ENCODE measurements at places on chromosomes 11 and 22. TPM values are rescaled to one million over a fixed set of nuclear protein-coding genes. Genes with fewer than 3 reads are reported as not detected.

Gene MUC5AC
- 0.20 TPM for total RNA-seq

Gene PARVB
- 4.5 TPM for total RNA-seq

Gene XKR3
- not detected for total RNA-seq

Gene THY1
- total RNA-seq: 6.6 TPM

Gene OR8U1
- not detected for total RNA-seq

- H3K27ac ChIP-seq: no peak overlapping the region
- DNase-seq: no peak
- H3K4me1 ChIP-seq: peaks cover under 1% of the 10 kb centered on the region
- peaks cover 9% of the 10 kb centered on the region for H3K36me3 ChIP-seq
- H3K27me3 ChIP-seq: no peaks in the 10 kb centered on the region
These were observed 114.2 kb upstream of the PARVA start for GRCh38 chr11:12263141-12263693.

DNA sequence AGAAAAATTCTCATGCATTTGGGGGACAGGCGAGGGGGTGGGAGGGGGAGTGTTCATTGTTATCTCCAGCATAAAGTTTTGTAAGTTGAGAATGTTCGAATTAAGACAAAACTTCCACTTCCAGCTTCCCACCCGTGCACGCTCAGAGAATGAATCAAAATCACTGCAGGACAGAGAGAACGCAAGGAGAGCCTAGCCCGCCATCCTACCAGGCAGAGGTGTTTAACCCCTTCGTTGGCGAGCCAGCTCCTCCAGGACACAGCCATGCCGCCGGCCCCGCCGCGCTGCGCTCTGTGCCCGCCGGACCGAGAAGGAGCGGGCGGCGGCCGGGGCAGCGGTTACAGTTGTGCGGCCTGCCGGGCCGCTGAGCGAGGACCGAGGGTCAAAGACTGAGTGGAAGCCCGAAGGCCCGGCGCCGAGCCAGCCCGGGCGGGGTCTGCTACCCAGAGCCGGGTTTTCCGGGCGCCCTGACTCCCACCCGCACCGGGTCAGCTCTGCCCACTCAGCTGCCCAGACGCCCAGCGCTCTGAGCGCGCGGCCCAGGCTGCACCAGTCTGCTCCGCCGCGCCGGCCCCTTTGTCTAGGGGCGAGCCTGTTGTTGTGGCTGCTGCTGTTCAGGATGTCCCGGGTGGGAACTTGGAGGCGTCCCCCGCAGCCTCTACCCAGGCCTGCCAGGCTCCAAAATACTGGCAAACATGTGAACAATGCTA, at the start of gene NOX4:
NOX4 (minus strand) TSS at position 395 of the 710 bp plus-strand sequence; CDS start at position 266, 129 bp downstream.
- H3K27ac ChIP-seq: no peak within 1 kb of the TSS
- H3K4me3 ChIP-seq: peak within 1 kb of the TSS; percentile 20
- H3K36me3 ChIP-seq: no peaks in the 10 kb centered on the region
- no peaks in the 10 kb centered on the region for H3K4me1 ChIP-seq
- H3K27me3 ChIP-seq: peaks cover 6% of the 10 kb centered on the region

- no peak for DNase-seq
- H3K36me3 ChIP-seq: no peaks in the 10 kb centered on the region
- H3K27me3 ChIP-seq: peaks cover 25% of the 10 kb centered on the region
- H3K4me1 ChIP-seq: no peaks in the 10 kb centered on the region
- no peak overlapping the region for H3K4me3 ChIP-seq
- H3K27ac ChIP-seq: no peak overlapping the region
These were observed 10.9 kb downstream of the INS start for GRCh38 chr11:2149864-2150847.

- no peak for DNase-seq
- H3K4me1 ChIP-seq: peaks cover 11% of the 10 kb centered on the region
- no peak overlapping the region for H3K27ac ChIP-seq
These were observed 111.8 kb downstream of the OSBP2 start for GRCh38 chr22:30806391-30806861.

DNA sequence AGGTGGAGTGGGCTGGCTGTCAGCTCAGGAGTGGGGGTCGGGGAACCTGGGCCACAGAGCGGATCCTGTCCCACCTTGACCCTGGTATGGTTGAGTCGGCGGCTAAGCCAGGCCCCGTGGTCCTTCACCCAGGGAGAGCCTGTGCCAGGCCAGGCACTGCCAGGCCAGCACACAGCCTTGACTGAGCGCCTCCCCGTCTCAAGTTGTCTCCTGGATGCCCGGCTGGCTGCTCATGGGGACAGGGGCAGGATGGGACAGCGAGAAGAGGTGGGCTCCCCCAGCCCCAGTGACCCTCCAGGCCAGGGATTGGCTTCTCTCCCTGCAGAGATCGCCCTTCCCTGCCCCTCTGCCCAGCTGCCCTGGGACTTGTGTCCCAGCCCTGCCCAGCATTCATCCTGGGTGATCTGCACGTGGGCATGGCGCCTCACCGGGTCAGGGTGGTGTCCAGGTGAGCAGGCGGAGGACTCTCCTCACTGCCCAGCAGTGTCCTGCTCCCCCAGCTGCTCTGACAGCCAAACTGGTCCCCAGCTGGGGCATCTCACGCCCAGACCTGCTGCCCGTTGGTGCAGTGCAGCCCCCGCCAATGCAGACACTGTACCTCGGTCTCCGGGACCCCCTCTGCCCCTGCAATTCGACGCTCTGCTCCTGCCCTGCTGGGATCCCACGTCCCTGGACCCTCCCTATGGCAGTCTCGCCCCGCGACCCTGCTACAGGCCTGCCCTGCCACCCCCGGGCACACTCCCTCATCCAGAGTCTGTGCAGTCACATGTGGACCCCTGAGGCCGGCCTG, 28.8 kb upstream of the CCDC188 start:
- DNase-seq: no peak
- H3K4me3 ChIP-seq: no peak overlapping the region
- H3K36me3 ChIP-seq: no peaks in the 10 kb centered on the region
- H3K27me3 ChIP-seq: no peaks in the 10 kb centered on the region

GRCh38 chr11:47867823-47868222, 19.7 kb upstream of the NUP160 start:
- no peak overlapping the region for H3K27ac ChIP-seq
- no peaks in the 10 kb centered on the region for H3K4me1 ChIP-seq
- H3K4me3 ChIP-seq: no peak overlapping the region

GRCh38 chr11:116427903-116428637, 344.7 kb downstream of the BUD13 start:
- H3K4me1 ChIP-seq: no peaks in the 10 kb centered on the region
- no peak overlapping the region for H3K4me3 ChIP-seq
- no peaks in the 10 kb centered on the region for H3K27me3 ChIP-seq
- DNase-seq: peak; percentile 54

- H3K27ac ChIP-seq: peak overlapping the region; percentile 39
- no peak overlapping the region for H3K4me3 ChIP-seq
- no peak for DNase-seq
- no peaks in the 10 kb centered on the region for H3K36me3 ChIP-seq
These were observed 69.1 kb downstream of the ST3GAL4 start for GRCh38 chr11:126424471-126425039.

- DNase-seq: peak; percentile 70
These were observed at the start of gene APBB1 for GRCh38 chr11:6419009-6419631. TSS of gene APBB1 (minus strand) at chr11:6419094. CDS start at chr11:6411347, 7,747 bp downstream.

- DNase-seq: no peak
- peaks cover 18% of the 10 kb centered on the region for H3K36me3 ChIP-seq
- no peak overlapping the region for H3K4me3 ChIP-seq
- H3K27me3 ChIP-seq: no peaks in the 10 kb centered on the region
- H3K27ac ChIP-seq: no peak overlapping the region
- no peaks in the 10 kb centered on the region for H3K4me1 ChIP-seq
These were observed 48.2 kb downstream of the HIRA start for GRCh38 chr22:19383292-19383691.

DNA sequence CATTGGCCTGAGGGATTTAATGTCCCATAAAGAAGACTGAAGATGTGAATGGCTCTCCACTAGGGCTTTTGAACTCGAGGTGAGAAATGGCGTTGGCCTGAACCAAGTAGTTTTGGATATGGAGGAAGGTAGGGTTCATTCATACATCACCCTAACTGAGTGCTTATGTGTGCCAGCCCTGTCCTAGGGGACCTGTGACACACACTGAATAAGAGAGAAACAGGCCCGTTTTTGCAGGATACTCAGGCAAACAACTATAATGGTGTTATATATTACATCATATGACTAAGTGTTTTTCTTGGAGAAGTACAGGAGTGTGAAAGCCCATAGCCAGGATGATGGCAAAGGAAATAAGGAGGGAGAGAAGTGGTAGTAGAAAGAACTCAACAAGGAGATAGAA, 368.1 kb downstream of the TMEM135 start:
- no peaks in the 10 kb centered on the region for H3K4me1 ChIP-seq
- no peak for DNase-seq
- no peak overlapping the region for H3K27ac ChIP-seq
- no peaks in the 10 kb centered on the region for H3K27me3 ChIP-seq

GRCh38 chr11:118908901-118909618, 16.7 kb downstream of the BCL9L start:
- no peak overlapping the region for H3K4me3 ChIP-seq
- H3K4me1 ChIP-seq: peaks cover 39% of the 10 kb centered on the region
- peak overlapping the region; percentile 100 for H3K27ac ChIP-seq
- DNase-seq: peak; percentile 66
- no peaks in the 10 kb centered on the region for H3K27me3 ChIP-seq
- H3K36me3 ChIP-seq: no peaks in the 10 kb centered on the region

DNA sequence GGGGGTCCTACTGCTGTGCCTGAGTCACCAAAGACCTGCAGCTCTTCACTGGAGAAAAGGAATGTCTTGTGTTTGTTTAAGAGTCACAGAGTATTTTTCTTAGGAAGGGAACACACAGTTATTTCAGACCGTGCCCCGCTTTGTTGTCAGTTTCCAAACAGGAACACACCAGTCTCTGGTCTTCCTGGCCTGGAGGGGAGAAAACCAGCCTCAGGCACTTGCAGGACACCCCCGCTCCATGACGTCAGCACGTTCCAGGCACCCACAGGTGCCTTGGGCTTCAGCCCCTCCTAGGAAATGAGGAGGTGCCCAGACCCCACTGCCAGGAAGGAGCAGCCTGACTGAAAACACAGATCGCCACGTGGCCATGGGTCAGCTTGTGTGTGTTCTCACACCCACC, 5.4 kb downstream of the DEAF1 start:
- H3K27ac ChIP-seq: no peak overlapping the region
- H3K27me3 ChIP-seq: no peaks in the 10 kb centered on the region
- no peak overlapping the region for H3K4me3 ChIP-seq
- H3K36me3 ChIP-seq: no peaks in the 10 kb centered on the region

Measured in colonic mucosa (tissue), 4 donors.